ENCODE measurements at places on chromosomes 11 and 22. TPM values are rescaled to one million over a fixed set of nuclear protein-coding genes. Genes with fewer than 3 reads are reported as not detected.

DNA sequence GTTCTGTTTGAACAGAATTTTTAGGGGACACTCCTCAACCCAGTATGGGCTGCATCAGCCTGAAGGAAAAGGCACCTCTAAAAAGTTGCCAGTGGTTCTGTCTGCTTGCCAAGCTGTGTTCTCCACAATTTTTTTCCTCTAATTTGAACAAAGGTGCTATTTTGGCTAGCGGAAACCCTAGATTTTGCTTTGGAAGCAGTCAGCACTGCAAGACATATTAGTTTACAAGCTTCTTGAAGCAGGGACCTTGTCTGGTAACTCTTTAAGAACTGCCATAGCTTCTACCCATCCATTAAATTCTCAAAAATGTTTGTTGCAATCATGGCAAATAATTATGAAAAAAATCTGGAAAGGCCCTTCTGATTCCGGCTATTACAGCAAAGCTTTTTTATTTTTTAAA is 75.6 kb upstream of the HEPHL1 start:
- no peak for DNase-seq

DNA sequence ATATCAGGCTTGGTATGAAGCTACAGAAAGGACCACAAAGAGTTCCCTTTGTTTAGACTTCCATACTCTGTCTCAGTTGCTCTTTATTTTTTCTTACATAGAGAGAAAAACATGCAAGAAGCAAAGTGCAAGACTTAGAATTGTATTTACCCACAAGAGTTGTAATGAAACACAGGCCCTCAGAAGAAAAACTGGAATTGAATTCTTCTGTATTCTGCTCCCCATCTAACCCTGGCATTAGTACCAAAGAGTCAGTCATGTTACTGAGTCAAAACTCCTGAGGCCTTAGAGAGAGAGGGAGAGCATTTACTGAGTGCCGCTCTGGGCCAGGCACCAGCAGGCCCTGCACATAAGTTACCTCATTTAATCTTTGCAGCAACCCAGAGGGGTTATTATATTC is 43.9 kb upstream of the DLAT start:
- no peak for DNase-seq

DNA sequence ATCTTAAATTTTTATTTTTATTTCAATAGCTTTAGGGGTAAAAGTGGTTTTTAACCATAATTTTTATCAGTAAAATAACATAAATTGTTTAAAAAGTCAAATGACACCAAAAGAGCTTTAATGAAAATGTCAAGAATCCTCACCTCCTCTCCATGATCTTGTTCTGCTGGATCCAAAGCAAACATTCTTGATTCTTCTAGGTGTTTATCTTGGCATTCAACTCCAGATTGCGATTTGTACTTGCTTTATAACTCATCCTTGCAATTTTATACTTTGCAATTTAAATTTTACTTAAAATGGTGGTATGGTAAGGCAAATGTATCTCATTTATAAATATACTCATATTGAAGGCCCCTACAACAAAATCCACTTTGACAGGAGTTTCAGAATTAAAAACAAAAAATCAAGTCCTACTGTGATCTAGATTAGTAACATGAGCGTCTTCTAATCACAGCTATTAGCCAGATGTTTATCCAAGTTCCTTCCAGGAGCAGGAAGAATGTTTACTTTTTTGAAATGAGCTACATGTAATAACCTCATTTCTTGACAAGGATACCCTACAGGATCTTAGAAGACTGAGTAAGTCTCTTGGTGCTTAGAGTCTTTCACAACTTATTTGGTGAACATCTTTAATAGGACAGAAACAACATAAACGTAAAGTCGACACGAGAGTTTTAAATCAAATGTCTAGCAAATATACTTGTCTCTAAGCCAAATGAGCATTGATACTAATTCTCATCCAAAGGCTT is 72.4 kb upstream of the CARD18 start:
- DNase-seq, result no peak

- DNase-seq, result no peak
Observed at GRCh38 chr11:7332962-7333361, 81.3 kb downstream of the SYT9 start.

GRCh38 chr11:119029069-119029339 is 1.7 kb downstream of the SLC37A4 start:
- DNase-seq, result no peak

DNA sequence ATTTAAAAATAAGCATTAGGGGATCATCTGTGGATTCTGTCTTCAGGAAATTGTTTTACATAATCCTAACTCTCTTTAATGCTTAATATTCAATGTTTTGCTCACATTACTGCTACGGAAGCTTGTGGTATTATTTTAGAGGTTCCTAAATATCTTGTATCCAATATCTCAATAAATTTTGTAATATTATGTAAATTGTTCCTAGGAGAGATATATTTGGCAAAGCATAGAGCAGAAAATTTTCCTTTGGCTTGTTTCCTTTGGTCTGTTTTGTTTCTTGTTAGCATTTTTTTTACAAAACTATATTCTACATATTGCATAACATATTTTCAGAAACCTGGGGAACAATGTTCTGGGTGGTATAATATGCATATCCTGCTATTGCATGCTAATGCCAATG is 144.8 kb downstream of the GRIA4 start:
- DNase-seq, result no peak

- no peak for DNase-seq
Observed at GRCh38 chr11:86209806-86210657, 34.5 kb upstream of the EED start.

GRCh38 chr11:37946155-37946766 is 1348.2 kb upstream of the RAG2 start:
- peak; percentile 4 for DNase-seq

GRCh38 chr11:112649856-112650255 is 311.4 kb upstream of the NCAM1 start:
- DNase-seq, result no peak

DNA sequence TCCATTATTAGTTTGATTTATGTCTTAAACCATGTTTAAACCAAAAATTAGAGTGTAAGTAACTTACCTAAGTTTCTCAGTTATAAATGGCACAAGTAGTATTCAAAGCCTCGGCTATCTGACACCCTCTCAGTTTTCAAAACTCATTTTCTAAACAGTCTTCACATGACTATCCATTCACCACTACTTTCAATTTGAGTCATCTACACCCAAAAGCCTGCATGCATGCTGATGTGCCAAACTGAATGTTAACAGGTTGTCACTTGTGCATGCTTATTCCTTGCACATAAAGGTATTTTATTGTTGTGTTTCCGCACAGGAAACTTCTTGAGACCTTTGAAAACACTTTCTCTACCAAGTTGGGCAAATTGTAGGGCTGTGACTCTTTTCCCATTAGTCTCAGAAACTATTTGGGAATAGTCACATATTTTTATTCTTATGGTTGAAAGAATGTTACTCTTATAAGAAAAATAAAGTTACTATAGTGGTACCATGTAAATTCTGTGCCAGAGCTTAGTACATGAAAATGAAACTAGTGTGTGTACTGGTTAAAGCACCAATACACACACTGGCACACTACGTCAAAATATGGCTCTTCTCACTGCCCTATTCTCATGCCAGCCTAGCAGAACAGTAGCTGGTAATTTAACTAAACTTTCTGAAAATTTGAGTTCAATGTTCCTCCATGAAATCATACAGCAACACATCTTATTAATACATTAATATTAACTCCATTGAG is 2.2 kb upstream of the OR51E2 start:
- no peak for DNase-seq

DNA sequence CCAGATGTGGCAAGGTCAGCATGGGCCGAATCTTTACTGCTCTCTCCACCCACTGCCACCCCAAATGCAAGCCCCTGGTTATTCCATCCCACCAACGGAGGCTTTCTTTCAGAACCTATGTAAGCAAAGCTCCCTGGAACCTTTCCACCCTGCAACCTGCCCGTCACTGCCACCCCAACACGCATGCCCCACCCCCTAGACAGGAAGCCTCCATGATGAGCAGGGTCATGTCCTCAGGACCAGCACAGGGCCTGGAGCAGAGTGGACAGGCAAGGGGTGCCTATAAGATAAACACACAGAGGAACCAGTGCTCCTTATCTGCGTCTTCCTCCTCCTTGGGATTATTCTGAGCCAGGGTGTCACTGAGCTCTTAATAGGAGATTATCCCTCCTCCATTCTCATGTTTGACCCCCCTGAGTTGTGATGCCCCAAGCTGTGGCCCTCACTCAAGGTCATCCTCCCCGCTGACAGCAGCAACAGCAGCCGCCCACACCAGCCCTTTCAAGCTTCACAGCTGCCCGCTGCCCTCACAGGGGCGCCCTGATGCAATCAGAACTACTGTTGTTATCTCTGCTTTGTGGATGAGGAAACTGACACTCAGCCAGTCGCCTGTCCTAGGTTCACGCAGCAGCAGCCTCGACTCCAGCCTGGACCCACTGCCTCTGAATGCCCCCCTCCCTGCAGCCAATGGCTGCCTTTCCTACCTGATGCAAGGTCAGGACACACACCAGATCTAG is 647.3 kb downstream of the TBC1D22A start:
- no peak for DNase-seq

GRCh38 chr22:42642806-42643633 is 2.6 kb upstream of the ATP5MGL start:
- DNase-seq, result no peak

DNA sequence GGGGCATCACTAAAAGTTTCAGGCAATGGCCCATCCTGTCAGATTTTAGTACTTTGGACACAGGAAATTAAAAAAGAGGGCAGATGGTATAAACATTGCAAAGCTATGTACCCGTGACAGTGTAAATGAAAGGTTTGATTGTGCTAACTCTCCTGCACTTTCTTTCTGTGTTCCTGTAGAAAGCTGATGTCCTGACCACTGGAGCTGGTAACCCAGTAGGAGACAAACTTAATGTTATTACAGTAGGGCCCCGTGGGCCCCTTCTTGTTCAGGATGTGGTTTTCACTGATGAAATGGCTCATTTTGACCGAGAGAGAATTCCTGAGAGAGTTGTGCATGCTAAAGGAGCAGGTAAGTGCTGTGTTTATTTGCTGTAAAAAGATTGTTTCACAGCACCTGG is 10.3 kb downstream of the CAT start:
- DNase-seq, result no peak

GRCh38 chr11:21933095-21933494 is 259.8 kb upstream of the ANO5 start:
- DNase-seq, result no peak

DNA sequence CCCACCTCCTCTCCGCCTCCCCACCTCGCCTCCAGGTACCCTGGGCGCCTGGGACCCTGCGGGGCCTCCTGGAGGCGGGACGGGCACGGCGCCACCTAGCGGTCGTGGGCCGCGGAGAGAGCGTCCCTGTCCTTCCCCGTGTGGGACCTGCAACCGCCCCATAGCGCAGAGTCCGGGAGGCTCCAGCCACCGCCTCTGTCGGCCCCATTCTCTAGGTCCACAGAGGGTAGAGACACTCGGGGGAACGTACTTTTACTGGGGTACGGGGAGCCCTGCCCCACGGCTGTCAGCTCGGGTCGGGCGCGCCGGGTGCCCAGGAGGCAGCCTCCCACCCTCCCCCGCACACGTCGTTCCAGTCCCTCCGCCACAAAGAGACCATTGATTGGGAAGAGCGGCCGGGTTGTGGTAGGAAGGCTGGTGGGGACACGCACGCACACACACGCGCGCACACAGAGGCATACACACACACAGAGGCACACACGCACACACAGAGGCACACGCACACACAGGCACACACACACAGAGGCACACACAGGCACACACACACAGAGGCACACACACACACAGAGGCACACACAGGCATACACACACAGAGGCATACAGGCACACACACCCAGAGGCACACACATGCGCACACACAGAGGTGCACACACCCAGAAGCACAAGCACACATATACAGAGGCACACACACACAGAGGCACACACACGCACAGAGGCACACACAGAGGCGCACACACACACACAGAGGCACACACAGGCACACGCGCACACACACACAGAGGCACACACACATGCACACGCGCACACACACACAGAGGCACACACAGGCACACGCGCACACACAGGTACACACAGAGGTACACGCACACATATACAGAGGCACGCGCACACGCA is 12.6 kb upstream of the NECTIN1 start:
- DNase-seq, result no peak

- DNase-seq, result peak; percentile 92
Observed at GRCh38 chr11:66344550-66345315, at the start of gene BRMS1. BRMS1 (minus strand) TSS chr11:66345104; CDS start chr11:66342234, 2,870 bp downstream.

DNA sequence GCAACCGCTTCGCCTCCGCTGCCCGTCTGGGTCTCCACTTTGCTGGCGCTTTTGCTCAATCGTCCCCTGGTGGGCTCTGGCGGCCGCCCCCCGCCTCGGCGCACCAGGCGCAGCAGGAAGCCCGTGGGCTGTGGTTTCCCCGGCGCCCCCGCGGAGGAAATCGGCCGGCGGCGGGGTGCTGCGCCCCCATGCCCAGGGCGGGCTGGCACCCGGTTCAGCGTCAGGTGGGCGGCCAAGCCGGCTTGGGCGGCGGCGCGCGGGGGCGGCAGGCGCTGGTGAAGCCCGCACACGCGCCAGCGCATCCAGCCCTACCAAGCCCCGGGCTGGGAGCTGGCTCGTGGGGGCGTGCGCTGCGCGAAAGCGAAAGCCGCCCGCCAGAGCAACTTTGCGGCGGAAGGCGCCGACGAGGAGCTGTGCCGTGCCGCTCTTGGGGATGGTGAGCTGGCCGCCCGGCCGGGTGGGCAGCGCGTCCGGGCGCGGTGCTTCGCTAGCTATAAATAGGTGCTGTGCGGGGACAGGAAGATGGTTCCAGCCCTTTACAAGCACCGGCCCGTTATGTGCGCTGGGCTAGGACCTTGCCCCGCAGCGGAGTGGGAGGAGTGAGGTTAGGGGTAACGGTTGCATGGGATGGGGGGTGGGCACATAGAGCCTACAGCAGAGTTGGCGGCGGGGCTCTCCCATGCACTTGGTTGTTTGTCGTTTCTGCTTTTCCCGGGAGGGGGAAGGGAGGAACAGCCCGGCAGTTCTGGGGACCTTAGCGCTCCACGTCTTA is 25.0 kb upstream of the SUSD2 start:
- no peak for DNase-seq

DNA sequence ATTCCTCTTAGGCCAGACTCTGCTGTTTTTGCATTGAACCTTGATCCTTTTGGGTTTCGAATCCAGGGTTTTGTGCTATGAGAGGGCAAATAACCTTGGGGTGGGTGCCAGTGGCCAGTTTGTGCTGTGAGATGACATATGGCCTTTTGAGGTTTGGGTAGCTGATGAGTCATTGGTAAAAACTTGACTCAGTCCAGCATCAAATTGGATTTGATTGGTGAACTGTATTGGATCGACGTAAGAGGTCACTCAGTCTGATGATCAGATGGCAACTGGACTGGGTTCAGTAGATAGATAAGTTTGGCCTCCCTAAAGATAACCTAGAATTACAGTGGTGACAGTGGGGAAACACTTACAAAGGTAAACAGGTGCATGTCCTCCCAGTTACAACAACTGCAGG is 41.0 kb upstream of the XKR3 start:
- peak; percentile 54 for DNase-seq

The CARD10 gene
- 20.4 TPM for total RNA-seq

The GALNT18 gene
- 5.7 TPM for total RNA-seq

The C11orf97 gene
- total RNA-seq, result not detected

The PTPMT1 gene
- 253 TPM for total RNA-seq

The TTC36 gene
- total RNA-seq, result not detected

The SYT9 gene
- total RNA-seq, result not detected

The DRD4 gene
- not detected for total RNA-seq

The OR8G1 gene
- not detected for total RNA-seq

All from A172 (cell line).